GM10248 (cell line): ENCODE measurements at places on chromosomes 1 and 21.

DNA sequence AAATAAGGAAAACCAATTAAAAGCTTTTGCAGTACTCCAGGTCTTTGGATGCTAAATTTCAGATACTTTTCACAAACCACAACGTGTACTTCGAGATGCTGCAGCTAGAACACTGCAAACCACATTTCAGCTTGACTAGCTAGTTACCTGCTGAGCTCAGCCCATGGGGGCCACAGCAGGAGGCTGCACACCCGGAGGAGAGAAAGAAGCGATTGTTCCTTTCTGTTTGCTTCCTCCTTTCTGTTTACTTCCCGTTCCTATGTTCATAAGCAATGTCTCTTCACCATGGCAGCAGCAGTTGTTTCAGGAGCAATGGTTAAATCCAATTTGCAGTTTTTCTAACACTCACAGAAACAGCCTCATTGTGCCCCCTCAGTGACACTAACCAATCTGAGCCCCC, 225.6 kb upstream of the FGGY start:
- DNase-seq, result no peak

- DNase-seq, result peak; percentile 30
Observed at GRCh38 chr1:100538913-100539835, 1.2 kb downstream of the GPR88 start.

GRCh38 chr1:196180847-196181593, 427.2 kb downstream of the KCNT2 start:
- no peak for DNase-seq

- no peak for DNase-seq
Observed at GRCh38 chr1:27606708-27607238, 2.8 kb upstream of the AHDC1 start.

- no peak for DNase-seq
Observed at GRCh38 chr1:206735553-206736031, 35.0 kb upstream of the IL19 start.
